Right lobe of liver (tissue), 6 donors: ENCODE measurements at places on chromosomes 12 and 14.
A peak's percentile ranks its signal among the peaks of the same experiment; 100 is the strongest.

GRCh38 chr14:21498540-21499526, 12.3 kb downstream of the METTL3 start:
- DNase-seq, result no peak

GRCh38 chr14:92175811-92176210, 54.0 kb downstream of the CPSF2 start:
- DNase-seq, result no peak

DNA sequence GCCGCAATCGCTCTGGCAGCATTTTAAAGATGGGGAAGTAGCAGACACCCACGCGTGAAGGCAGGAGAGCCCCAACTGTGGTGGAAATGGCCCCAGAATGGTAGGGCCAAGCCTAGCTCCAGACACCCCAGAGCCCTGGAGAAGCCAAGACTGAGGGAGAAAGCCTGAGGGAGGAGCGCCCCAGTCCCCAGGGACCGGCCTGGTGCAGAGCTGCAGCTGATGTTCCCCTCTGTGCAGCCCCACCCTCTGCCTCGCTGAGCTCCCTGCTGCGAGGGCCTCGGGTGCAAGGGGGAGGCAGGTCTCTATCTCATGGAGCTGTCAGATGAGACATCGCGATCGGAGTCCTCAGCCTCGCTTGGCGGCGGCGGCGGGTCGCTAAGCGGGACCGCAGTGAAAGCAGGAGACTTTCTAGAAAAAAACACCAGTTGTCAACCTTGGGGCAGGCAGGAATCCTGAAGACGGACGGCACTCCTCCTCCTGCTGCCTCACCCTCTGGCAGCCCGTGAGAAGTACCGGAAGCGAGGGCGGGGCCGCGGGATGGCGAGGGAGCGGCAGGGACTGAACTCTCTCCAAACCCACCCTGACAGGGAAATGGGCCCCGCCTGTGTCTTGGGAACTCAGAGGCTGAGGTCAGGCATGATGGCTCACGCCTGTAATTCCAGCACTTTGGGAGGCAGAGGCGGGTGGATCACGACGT, 6.0 kb downstream of the GAPDH start:
- DNase-seq, result peak; percentile 75

DNA sequence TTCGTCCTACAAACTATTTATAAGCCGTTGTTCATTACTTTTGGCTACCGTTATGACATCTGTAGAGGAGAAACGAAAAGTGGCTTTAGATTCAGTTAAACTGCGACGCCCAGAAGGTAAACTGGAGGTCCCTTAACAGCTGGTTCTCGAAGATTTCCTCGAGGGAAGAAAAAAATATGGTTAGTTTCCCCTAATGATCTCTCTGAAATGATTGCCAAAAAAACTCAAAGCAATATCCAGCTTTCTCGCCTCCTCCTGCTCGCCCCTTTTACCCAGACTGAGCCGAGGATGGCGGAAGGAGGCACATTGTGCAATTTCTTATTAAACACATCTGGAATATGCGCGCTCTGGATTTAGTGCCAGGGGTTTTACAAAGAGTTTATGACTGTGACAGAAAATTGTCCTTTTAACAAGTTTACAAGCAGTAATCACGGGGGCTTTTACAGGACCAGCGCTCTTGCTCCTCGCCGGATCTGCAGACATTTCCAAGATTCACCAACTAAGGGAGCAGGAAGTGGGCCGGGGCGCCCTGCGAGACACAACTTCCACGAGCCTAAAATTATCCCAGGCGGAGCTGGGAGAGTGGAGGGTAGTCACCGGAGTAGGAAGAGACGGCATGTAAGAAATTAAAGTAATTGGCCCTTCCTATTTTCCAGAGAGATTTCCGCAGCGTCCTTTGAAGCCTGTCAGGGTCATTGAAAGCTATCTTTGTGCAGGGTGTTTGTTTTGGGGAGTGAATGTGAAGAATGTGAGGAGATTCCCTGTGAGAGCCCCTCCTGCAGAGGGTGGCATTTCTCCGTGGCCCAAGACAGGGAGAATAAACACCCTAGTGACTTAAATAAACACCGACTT, 5.6 kb downstream of the SIX1 start:
- DNase-seq, result no peak

GRCh38 chr14:99467336-99468078, 13.2 kb downstream of the SETD3 start:
- no peak for DNase-seq

GRCh38 chr14:87547536-87547935, 445.4 kb downstream of the GALC start:
- no peak for DNase-seq

DNA sequence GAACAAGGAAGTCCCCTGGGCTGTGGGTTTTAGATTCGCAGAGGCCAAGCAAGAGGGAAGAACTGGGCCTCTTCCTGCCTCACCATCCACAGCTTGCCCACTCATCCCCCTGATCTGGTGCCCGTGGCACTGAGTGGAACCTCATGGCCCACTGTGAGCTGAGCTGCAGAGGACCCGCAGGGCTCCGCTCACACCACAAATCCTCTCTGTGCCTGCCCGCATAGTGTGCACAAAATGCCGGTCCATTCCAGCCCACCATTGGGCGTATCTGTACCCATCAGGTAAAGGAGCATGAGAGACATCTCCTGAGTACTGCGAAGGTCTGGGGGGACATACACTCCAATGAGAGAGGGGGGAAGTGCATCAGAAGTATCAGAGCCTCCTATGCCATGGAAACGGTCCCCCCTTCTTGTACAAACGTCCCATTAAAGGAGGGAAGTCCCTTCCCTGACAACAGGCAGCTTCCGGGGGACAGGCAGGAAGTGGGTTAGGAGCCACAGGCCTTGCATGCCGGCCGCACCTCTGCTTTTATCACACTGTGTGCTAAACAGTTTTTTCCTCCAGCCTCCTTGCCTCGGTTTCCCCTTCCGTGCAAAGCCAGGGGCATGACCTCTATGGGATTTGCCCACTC, 309.4 kb upstream of the DIO3 start:
- DNase-seq, result no peak
